ENCODE measurements at places on chromosomes 3 and 15.

DNA sequence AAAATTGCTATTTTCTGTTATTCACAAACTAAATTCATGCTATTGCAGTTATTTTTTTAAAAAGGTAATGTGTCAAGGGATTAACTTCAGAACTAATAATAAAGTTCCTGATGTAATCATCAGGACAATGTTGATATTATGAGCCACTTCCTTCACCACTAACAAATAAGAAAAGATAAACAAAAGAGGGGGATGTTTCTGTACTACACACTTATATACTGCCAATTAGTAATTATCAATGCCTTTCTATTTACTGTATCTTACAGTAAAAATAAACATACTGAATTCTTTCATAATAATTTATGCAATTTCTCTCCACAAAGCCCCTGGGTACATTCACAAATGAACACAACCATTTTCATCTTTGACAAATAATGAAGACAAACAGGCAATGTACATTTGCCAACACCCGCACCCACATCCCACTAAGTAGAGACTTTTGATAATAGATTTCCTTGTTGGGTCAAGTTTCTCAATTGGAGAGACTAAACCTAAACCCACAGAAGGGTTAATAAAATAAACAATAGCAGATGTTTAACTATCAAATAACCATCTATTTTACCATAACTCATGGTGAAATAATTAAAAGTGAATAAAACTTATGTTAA lies 3.7 kb downstream of the CBLB start:
- DNase-seq, result no peak

GRCh38 chr3:107919239-107919638 lies 171.6 kb downstream of the CD47 start:
- DNase-seq, result no peak

DNA sequence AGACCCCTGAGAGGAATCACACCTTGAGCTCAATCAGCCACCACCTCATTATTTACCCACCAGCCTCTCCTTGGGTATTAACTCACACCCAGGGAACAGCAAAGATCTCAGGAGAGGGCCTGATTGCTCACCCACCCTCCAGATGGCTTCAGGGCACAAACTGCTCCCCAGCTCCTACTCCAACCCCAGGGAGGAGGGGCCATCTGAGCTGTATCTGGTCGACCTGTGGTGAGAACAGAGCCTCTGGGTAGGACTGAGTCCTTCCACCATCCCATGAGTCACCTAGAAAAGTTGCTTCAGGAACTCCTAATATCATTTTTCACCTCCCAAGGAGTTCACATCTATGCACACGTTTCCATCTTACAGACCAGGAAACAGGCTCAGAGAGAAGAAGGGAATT lies 44.8 kb upstream of the HES1 start:
- no peak for DNase-seq

DNA sequence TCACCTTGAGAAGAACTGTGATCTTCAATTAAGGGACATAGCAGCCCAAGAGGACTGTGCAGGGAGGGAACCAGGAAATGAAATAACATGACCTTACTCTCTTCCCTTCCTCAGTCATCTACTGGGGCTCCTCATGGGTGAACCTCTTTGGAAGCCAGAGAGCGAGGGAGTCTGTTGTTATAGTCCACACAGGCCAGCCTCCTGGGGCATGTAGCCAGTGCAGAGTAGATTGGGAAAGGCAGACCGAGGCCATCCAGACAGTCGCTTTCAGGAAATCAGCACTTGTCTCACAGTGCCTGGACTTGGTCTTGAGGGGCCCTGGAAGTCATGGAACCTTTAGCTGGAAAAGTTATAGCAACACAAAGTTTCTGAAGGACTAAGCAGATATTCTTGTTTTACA lies 6.1 kb downstream of the CRTAP start:
- DNase-seq, result no peak

- DNase-seq, result no peak
Observed at GRCh38 chr3:23653647-23654525, 151.9 kb upstream of the UBE2E1 start.

- no peak for DNase-seq
Observed at GRCh38 chr15:75723171-75723846, 10.7 kb upstream of the CSPG4 start.

DNA sequence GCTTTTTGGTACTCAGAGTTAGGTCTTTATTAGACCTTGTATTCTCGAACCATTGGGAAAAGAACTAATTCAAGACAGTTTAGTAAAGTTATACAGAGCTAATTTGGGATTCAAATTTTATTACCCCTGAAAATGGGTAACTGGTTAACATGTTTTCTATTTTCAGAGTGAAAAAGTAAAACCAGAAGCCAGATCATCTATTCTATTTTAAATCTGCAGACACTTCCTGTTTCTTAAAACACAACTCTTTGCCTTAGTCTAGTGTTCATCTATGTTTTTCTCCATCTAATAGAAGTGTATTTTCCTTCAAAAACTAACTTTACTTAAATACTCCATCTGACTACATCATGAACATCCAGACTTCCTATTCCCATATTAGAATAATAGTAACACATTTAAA lies 113.4 kb downstream of the CCNL1 start:
- DNase-seq, result no peak

GRCh38 chr15:76663529-76663928 lies 241.6 kb downstream of the SCAPER start:
- DNase-seq, result no peak

GRCh38 chr3:50466177-50466576 lies 37.3 kb downstream of the CACNA2D2 start:
- no peak for DNase-seq

DNA sequence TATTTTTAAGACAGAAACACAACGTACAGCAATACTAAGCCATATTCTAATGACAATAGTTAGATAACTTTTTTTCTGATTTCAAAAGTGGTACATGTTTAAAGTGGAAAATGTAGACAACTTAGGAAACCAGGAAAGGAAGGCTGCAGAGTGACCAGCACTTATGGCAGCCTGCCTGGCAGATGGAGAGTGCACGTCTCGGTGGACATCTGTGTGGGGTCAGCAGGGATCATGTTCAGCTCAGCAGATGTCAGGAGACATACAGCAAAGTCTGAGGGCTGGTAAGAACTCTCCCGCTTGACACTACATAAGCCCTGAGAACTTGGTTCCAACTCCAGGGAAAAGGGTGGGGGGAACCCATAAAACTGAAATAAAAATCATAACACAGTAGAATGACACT lies 128.6 kb upstream of the ADPGK start:
- DNase-seq, result no peak
